SJCRH30 (cell line): ENCODE measurements at places on chromosomes 7 and 10. TPM values are rescaled to one million over a fixed set of nuclear protein-coding genes. Genes with fewer than 3 reads are reported as not detected.

GRCh38 chr10:90424730-90425129 lies 433.1 kb downstream of the HTR7 start:
- no peak for DNase-seq
- H3K4me1 ChIP-seq, result peaks cover 8% of the 10 kb centered on the region; the same call in 1 of the 2 replicates
- no peaks in the 10 kb centered on the region for H3K27me3 ChIP-seq
- no peak overlapping the region for H3K27ac ChIP-seq

DNA sequence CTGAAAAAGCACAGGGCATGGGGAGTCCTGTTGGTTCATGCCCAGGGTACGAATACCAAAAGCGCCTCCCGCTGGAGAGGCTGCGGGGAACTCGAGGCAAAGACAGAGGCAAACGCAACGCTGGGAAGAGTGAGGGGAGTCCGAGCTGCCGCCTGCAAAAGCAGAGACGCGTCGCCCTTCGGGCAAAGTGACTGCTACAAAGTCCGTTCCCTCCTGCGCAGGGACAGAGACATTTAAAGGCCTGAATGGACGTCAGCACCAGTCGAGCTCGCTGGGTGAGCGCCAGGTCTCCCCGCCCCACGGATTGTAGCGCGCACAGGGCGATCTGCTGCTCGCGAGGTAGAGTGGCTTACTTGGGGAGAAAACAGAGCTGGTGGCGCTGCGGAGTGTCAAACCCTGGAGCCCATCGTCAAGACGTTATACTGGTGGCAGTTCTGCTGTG lies 732.8 kb downstream of the ZWINT start:
- H3K4me1 ChIP-seq, result no peaks in the 10 kb centered on the region
- no peaks in the 10 kb centered on the region for H3K27me3 ChIP-seq
- no peaks in the 10 kb centered on the region for H3K36me3 ChIP-seq
- DNase-seq, result no peak

GRCh38 chr10:122388287-122388997 lies 13.9 kb downstream of the PLEKHA1 start:
- H3K36me3 ChIP-seq, result peaks cover 3% of the 10 kb centered on the region; the same call in 1 of the 2 replicates
- H3K4me3 ChIP-seq, result no peak overlapping the region
- H3K27me3 ChIP-seq, result no peaks in the 10 kb centered on the region
- no peaks in the 10 kb centered on the region for H3K4me1 ChIP-seq

DNA sequence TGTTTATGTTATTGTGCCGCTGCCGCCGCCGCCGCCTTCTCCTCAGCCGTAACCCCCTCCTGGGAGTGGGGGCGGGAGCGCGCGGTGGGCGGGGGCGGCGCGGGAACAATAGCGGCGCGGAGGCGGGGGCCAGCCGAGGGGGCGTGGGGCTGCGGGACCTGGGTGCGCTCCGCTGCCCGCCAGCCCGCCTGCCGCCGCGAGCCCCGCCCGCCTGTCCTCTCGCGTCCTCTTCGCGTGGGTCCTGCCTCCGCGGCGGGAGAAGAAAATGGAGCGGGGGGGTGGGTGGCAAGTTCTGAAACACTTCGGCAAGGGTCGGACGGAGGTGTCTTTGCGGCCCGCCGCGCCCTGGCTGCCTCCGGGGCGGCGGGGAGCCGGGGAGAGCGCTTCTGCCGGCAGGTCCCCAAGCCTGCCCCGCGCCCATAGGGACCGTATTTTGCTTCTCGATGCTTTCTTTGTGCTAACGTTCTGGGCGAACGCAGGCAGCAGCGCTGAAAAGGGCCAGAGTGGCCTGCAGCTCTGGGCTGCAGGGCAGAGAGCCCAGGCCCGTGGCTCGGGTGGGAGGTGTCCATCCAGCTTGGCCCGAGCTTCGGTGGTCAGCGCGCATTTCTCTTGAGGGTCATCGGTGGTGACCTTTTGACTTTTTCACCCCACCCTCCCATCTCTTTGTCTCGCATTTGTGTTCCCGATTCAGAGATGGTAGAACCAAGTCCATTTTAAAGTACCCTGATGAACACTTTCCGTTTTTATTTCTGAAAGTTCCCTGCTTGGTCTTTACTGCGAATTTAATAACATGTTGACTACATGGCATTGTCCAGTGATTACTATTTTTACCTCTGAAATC lies 613 bp downstream of the MAPK8 start:
- peak; percentile 51 for DNase-seq
- peak overlapping the region; percentile 77 for H3K27ac ChIP-seq
- H3K4me3 ChIP-seq, result peak overlapping the region; percentile 98
- no peaks in the 10 kb centered on the region; the same call in 1 of the 2 replicates for H3K4me1 ChIP-seq
- H3K36me3 ChIP-seq, result no peaks in the 10 kb centered on the region

DNA sequence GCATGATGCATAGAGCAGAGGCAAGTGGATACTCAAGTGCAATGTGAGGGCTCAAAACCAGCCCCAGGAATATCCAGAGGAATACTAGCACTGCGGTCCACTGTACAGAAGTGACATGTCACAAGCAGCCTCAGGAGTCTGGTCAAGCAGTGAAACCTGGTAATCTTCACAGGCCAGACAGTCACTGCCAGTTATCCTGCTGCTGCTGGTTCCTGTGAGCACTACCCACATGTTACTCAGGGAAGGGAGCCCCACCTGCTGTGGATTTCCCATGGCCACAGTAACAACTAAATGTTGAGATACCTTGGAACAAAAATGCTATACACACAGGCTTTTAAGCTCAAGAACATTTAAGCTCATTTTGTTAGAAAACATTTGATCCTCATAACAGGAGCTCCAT lies 103.0 kb downstream of the RNF133 start:
- no peaks in the 10 kb centered on the region for H3K36me3 ChIP-seq
- no peak for DNase-seq
- no peaks in the 10 kb centered on the region for H3K4me1 ChIP-seq
- no peak overlapping the region for H3K27ac ChIP-seq
- no peaks in the 10 kb centered on the region for H3K27me3 ChIP-seq

MYO3A gene
- total RNA-seq, result not detected in 2 replicates

NODAL gene
- total RNA-seq, result not detected in 2 replicates
